ENCODE measurements at places on chromosomes 13 and 19. TPM values are rescaled to one million over a fixed set of nuclear protein-coding genes. Genes with fewer than 3 reads are reported as not detected.

KLK13 gene
- total RNA-seq: not detected

CRLF1 gene
- total RNA-seq: 135 TPM

NLRP11 gene
- not detected for total RNA-seq

IRGC gene
- not detected for total RNA-seq

DUXA gene
- not detected for total RNA-seq
